MCF 10A (cell line): ENCODE measurements at places on chromosomes 7 and 10. TPM values are rescaled to one million over a fixed set of nuclear protein-coding genes. Genes with fewer than 3 reads are reported as not detected.

The TUBB8 gene
- total RNA-seq = not detected in 2 replicates

The CD36 gene
- 0.12 and 0.27 TPM in 2 replicates for total RNA-seq

The NME8 gene
- 1.1 and 1.5 TPM in 2 replicates for total RNA-seq

The CPN1 gene
- total RNA-seq = not detected in 2 replicates
